ENCODE measurements at places on chromosomes 12 and 14.

DNA sequence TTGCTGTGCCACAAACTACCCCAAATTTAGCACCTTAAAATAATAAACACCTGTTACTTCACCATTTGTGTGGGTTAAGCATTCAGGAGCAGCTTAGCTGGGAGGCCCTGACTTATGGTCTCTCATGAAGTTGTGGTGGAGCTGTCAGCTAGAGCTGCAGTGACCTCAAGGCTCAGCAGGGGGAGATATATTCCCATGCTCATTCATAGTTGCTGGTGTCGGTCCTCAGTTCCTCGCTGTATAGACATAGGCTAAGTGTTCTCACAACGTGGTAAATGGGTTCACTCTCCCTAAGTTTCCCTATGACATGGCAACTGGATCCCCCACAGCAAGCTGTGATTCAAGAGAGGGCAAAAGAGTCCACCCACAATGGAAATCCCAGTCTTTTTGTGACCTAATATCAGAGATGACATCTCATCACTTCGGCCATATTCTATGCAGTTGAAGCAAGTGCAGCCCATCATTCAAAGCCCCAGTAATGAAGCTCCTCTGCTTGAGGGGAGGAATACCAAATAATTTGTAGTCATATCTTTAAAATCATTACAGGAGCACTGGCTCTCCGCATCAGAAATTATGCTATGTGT lies 41.1 kb downstream of the PRB3 start:
- DNase-seq = peak; percentile 53

DNA sequence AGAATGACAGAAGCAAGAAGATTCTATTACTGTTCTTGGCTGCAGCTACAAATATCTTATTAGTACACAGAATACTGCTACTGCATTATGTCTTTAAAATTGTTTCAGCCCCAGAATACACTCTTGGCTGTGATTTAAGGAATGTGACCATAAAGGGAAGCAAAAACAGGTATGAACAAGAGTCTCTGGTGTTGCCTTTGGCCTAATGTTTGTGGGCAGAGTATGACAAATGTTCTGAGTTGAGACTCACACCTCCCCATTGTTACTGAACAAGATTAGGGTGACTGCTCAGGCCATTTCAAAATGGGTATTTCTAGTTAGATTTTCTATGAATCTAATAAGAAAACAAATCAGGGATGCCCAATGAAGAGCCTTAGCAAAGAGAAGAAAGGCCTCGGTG lies 28.5 kb downstream of the TTC6 start:
- DNase-seq = no peak

- no peak for DNase-seq
These were observed 44.2 kb upstream of the MANSC4 start for GRCh38 chr12:27824126-27824842.

DNA sequence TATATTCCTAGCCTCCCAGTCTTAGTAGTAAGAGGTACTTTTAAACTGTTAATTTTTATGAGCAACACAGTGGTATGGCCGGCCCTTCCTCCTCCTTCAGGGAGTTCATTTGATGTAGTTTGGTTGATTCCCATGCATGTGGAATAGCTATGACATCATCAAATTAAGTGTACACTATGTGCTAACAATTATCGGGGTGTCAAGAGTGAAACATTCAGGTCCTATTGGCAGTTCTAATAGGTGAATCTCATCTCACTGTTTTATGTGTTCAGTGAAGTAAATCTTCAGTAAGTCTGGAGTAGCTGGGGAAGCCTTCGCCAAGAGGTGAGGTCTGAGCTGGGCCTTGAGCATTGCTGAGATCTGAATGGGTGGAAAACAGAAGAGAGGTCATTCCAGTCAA lies 656.5 kb downstream of the DIO2 start:
- no peak for DNase-seq

- DNase-seq = no peak
These were observed 145.3 kb downstream of the SSPN start for GRCh38 chr12:26340649-26341048.

GRCh38 chr12:30814295-30814655 lies 59.5 kb upstream of the CAPRIN2 start:
- DNase-seq = no peak

Measured in eye (tissue), 1 donor.